Naive thymus-derived CD8-positive, alpha-beta T cell (primary cell): ENCODE measurements at places on chromosomes 3 and 15.

- no peak for DNase-seq
Measured at GRCh38 chr3:150779402-150779858, 16.5 kb upstream of the SIAH2 start.

- no peak for DNase-seq
Measured at GRCh38 chr3:125644036-125645005, 49.0 kb upstream of the OSBPL11 start.

GRCh38 chr3:123046262-123047061 lies 18.9 kb upstream of the SEMA5B start:
- DNase-seq, result no peak

GRCh38 chr3:71760140-71760539 lies 6.5 kb downstream of the GPR27 start:
- DNase-seq, result no peak

GRCh38 chr3:71395470-71395869 lies 188.1 kb downstream of the FOXP1 start:
- DNase-seq, result no peak

- DNase-seq, result no peak
Measured at GRCh38 chr3:132381348-132381944, 35.9 kb upstream of the DNAJC13 start.

DNA sequence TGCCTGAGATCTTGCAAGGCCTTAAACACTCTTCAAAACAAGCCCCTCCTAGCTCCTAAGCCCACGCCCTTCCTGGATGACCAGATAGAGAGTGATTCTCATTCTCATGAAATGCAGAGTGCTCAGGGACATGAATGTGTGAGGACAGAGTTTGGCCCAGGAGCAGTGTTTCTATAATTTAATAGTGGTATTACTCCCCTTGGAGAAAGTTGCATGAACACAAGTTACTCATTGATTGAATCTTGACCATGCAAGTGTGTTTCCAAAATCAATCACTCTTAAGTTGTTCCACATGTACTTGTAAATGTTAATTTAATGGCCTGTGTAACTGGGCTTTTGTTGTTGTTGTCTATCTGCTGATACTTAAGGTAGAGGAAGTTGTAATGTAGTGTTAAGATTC lies 181.6 kb downstream of the ADAMTSL3 start:
- DNase-seq, result no peak

DNA sequence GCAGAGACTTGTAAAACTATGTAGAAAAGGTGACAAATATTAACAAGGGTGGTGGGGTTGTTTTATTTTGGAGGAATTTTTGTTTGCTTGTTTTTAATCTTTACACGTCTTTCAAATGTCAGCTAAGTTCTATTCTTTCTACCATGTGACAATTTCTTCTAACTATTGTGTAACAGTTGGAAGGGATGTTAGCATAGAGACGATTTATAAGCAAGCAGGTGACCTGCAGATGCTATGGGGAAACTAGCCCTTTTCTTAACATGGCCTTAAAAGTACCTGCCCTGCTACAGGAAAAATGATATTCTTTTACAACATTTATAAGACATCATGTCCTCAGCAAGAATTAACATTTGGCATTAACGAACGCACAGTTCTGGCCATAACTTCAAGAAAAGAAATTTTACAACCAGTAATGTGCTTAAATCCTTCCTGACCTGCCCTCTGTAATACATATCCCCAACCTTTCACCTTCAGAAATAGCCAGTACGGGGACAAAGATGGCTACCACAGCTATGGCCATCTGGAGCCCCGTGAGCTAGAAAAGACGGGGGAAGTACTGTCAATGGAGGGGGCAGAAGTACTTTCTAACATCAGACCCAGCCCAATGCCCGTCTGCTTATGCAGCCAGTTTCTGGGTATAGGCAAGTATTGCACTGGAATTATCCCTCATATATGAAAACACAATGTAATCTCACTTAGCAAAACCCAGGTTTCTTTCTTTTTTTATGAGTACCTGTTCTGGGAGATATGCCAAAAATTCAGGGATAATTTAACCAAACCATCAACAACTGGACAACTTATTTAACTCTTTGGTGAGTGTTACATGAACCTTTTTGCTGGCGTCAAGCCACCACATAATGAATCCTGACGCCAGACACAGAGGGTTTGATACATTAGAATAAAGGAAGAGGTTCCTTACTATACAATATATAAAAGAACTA lies 67.7 kb upstream of the NR2F2 start:
- no peak for DNase-seq

DNA sequence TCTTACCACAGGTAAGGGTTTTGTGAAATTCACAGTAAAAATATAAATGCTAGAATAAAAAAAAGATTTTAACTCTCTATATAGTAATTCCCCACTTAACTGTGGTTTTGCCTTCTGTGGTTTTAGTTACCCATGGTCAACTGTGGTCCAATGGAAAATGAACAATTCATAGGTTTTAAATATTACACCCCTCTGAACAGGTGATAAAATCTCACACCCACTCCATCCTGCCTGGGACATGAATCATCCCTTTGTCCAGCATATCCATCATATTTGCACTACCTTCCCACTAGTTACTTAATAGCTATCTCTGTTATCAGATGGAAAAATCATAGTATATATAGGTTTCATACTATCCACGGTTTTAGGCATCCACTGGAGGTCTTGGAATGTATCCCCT lies 49.2 kb downstream of the HDGFL3 start:
- no peak for DNase-seq

DNA sequence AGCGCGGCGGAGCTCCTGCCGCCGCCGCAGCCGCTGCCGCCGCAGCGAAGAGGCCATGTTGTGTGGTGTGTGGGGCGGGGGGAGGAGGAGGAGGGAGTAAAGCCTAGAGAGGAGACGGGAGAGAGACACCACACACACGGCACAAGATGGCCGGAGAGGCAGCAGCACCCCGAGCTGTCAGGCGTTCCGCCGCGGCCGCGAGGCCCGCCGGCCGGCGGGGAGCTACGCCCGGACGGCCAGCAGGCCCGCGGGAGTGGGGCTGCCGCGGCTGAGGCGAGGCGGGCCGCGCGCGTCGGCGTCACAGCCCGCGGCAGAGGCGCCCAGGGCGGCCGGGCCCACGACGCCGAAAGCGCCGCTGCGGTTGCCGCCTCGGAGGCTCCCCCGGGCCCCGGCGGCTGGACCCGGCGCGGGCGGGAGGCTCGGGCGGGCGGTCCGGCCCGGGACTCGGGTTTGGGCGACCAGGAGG lies 17.4 kb upstream of the CHD2 start:
- no peak for DNase-seq

GRCh38 chr3:36075491-36075890 lies 304.8 kb upstream of the STAC start:
- no peak for DNase-seq

- no peak for DNase-seq
Measured at GRCh38 chr3:194672876-194673275, 885 bp upstream of the LSG1 start.

GRCh38 chr3:182201456-182202168 lies 489.9 kb downstream of the SOX2 start:
- no peak for DNase-seq
